G401 (cell line): ENCODE measurements at places on chromosomes 11 and 22.

GRCh38 chr22:29470159-29470855, 9.7 kb upstream of the NEFH start:
- DNase-seq: peak; percentile 35

DNA sequence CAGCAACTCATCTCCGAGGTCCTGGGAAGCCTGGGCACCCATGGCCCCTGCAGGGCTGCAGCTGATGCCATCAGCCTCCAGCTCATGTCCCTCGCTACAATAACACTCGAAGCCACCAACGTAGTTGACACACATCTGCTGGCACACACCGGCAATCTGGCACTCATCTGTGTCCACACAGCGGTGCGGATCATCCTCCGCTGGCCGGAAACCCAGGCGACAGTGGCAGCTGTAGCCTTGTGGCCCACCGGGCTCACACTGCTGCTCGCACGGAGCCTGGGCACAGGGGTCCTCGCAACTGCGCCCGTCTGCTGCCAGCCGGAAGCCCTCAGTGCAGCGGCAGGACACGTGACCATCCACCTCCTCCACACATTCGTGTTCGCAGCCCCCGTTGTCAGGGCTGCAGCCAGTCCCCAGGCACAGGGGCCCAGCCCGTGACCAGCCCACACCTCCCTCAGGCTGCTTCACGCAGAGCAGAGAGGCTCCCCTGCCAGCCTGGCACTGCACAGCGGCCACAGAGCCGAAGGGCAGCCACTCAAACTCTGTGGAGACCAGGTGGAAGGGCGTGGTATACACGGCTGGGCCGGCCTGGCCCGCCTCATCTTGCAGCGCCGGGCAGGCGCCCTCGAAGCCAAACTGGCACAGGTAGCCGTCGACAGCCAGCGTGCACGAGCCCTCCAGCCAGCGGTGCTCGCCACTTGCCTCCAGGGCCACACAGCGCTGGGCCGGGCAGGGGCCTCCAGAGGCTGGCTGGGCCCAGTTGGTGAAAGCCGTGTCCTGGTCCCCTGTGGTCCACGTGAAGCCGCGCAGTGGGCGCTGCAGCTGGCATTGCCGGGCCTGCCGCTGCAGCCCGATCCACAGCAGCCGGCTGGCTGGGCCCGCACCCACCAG, 678 bp downstream of the CD248 start:
- no peak for DNase-seq

GRCh38 chr22:23571486-23571885, 8.6 kb downstream of the IGLL1 start:
- DNase-seq: no peak

GRCh38 chr11:8202516-8203413, 33.9 kb upstream of the RIC3 start:
- no peak for DNase-seq

DNA sequence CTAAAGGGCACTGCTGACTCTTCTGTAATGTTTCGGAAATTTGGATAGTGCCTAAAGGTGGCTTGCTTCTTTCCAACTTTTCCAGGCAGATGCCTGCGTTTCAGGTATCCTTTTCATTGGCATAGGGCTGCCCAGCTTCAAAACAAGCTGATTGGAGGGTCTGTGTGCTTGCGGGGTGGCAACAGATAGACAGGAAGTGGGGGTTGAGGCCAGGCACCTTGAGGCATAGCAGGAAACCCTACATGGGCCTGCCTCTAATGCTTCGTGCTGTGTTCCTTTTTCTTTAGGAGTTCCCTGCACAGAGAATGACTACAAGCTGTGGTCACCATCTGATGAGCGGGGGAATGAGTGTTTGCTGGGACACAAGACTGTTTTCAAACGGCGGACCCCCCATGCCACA, 92.2 kb upstream of the SORL1-AS1 start:
- no peak for DNase-seq

DNA sequence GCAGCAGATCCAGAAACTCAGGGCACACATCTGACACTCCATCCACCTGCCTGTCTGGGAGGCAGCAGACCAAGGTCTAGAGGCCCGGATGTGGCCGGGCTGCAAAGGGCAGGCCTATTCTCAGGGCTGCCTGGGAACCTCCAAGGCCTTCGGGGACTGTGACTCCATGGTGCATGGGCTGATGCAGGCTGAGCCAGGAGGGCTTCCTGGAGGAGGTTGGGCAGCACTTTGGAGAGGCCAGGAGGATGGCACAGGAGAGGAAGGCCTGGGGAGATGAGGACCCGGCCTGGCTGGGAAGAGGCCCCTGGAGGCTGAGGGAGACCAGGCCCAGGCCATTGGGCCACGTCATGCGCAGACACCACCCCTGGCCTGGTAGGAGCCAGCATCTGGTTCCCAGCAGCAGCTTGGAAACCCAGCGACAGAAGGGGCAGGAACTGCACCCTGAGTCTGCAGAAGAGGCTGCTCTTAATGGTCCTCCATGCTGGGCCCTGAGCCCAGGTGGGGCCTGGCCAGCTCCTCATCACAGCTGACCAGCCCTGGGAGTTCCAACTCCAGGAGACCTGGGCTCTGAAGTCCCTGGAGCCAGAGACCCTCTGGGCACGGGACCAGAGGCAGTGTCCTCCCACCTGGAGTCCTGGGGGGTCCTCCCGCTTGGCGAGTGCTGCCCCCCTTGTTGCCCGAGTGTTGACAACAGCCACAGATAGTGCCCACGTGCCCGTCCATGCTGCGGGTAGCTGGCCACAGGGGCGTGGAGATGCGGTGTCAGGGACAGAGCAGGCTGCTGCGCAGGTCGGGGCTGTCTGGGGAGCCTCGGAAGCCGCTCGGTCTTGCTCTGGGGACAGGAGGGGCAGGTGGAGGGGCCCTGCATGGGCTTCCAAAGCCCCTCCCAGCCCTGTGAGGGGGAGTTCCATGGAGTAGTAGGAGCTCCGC, 5.5 kb downstream of the PHLDA2 start:
- no peak for DNase-seq

- DNase-seq: no peak
Observed at GRCh38 chr11:75656044-75656727, 12.7 kb downstream of the MAP6 start.

DNA sequence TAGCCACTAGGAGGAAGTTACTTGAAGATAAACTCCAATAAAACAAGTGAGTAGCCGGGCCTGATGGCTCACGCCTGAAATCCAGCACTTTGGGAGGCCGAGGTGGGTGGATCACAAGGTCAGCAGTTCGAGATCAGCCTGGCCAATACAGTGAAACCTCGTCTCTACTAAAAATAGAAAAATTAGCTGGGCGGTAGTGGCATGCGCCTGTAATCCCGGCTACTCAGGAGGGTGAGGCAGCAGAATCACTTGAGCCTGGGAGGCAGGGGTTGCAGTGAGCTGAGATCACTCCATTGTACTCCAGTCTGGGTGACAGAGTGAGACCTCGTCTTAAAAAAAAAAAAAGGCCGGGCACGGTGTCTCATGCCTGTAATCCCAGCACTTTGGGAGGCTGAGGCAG, 34.0 kb upstream of the CLPB start:
- DNase-seq: no peak

GRCh38 chr11:62791501-62792201, at the start of gene TMEM223:
TMEM223 (minus strand) TSS chr11:62792006; CDS start chr11:62791994, 12 bp downstream.
- DNase-seq: peak; percentile 82

DNA sequence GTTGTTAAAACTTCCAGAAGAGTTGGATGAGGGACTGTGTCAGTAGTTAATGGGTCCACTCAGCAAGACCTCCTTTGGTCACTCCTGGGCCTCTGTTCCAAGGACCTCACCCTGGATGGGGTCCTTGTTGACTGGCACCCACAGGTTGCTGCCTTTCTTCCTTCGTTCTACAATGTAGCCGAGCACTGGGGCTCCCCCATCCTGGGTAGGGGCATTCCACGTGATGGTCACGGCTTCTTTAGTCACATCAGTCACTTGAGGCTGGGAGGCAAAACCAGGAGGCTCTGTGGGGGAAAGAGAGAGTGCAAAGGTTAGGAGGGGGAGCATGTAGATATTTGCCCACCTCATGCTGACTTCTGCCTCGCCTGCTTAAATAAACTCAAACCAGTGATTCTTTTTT, 12.0 kb downstream of the TMEM86A start:
- no peak for DNase-seq

- DNase-seq: no peak
Observed at GRCh38 chr22:20412474-20413216, 18.7 kb downstream of the ZNF74 start.

DNA sequence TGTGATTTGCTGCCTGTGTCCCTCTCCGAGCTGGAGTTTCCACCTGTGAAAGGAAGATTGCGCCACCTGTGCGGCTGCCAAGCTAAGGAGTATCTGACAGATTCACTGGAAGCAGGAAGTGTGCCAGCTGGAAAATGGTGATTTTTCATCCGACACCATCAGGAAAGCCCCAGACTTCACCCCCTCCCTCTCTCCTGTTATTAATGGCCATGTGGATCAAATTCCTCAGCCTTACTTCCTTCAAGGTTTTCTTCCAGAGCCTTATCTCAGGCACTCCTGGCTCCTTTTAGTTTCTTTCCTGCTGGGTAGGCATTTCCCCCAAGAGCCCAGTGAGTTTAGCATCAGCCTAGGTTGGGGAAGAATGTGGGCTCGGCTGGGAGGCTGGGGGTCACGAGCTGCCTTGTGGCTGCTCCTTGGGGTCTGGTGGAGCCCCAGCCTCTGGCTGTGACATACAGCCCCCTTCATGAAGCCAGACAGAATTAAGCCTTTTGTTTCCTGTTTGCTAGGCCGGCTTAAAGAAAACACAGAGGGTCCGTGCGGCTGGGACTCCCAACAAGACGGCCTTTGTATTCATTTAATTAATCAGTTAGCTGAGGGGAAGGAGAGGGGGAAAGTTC, 37.1 kb downstream of the PKNOX2 start:
- DNase-seq: peak; percentile 84

GRCh38 chr11:67045314-67045713, 11.3 kb upstream of the RHOD start:
- no peak for DNase-seq

GRCh38 chr11:116678887-116679286, 93.9 kb downstream of the BUD13 start:
- no peak for DNase-seq

- no peak for DNase-seq
Observed at GRCh38 chr22:29747832-29748231, 19.0 kb downstream of the ZMAT5 start.

- no peak for DNase-seq
Observed at GRCh38 chr11:109604481-109605400, 182.8 kb downstream of the C11orf87 start.

DNA sequence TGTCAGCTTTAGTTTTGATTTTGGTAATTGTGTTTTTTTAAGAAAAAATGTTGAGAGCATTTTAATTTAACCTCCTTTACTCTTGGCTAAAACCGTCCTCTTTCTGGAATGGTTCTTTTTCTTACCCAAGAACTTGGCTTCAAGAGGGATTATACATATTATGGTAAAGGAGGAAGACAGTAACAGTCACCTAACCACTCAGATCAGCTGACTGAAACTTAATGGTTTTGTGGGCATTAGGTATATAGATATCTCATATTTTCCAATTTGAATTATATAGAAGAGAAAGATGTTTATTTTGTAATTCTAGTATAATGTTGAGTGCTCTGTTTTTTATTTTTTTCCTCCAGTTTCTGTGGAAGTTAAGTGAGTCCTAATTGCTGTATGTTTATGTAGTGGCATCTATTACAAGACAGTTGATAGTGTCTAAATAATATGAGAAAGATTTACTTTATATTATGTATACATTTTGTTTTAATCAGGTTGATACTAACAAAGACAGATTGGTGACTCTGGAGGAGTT, 36.6 kb upstream of the NCR3LG1 start:
- DNase-seq: no peak

GRCh38 chr11:36034551-36035331, 90.9 kb downstream of the LDLRAD3 start:
- DNase-seq: peak; percentile 87

GRCh38 chr11:57873196-57873911, 111.8 kb downstream of the CTNND1 start:
- DNase-seq: no peak

- DNase-seq: no peak
Observed at GRCh38 chr11:3104961-3105790, 48.0 kb upstream of the CARS1 start.

GRCh38 chr22:23094695-23095681, 24.7 kb downstream of the GNAZ start:
- no peak for DNase-seq

DNA sequence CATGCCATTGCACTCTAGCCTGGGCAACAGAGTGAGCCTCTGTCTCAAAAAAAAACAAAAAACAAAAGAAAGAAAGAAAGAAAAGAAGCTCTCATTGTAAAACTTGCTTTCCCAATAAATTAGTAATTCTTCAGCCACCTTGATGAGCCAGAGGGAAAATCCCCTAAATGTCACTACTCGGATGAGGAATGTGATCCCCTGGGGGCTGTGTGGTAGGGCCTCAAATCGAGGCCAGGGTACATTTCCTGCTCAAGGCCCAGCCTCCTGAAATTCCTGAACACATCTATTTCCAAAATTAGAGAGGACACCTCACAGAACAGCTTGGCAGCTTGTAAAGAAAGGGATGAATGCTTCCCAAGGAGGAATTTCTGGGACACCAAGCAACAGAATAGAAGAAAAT, 147.1 kb upstream of the SESN3 start:
- peak; percentile 8 for DNase-seq

DNA sequence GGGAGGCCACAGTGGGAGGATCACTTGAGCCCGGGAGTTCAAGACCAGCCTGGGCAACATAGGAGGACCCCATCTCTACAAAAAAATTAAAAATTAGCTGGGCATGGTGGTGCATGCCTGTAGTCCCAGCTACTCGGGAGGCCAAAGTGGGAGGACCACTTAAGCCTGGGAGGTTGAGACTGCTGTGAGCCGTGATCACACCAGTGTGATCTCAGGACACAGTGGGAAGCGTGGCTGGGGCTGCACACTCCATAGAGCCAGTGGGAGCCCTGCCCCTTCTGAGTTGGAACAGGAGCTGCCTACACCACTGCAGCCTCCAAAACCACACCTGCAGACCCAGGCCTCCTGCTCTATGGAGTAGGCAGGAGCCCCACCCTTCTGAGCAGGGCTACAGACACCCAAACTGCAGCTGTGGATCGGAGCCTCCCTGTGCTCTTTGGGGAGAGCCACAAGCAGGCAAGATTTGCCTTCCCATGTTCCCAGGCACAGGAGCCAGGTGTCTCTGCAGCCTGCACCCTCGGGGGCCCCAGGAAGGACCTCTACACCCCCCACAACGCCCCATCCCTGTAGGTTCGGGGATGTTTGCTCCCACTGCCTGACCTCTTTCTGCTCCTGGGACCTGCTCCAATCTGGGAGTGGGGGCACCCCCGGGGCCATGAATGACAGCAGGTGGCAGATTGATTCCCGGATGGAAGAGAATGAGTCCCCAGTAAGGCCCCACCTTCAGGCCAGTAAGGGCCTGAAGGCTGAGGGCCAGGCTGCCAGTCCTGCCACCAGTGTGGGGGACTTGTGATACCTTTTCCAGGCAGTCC, 245.4 kb downstream of the BUD13 start:
- no peak for DNase-seq

GRCh38 chr22:49727191-49727880, 100.3 kb downstream of the BRD1 start:
- no peak for DNase-seq
